Stimulated activated CD4-positive, alpha-beta T cell treated with anti-CD3 and anti-CD28 coated beads, TNF-alpha, amount 100 ng/mL, for 24 hours (primary cell): ENCODE measurements at places on chromosomes 1 and 21.

- DNase-seq: no peak
These were observed 105.9 kb downstream of the SIPA1L2 start for GRCh38 chr1:232524056-232524455.

GRCh38 chr1:230808281-230808872, 59.9 kb downstream of the C1orf198 start:
- DNase-seq: no peak

GRCh38 chr1:197464044-197464443, 196.0 kb downstream of the CRB1 start:
- DNase-seq: no peak

GRCh38 chr21:43937891-43938309, 72.9 kb downstream of the AGPAT3 start:
- no peak for DNase-seq

GRCh38 chr1:201792534-201793305, 36.2 kb upstream of the IPO9 start:
- peak; percentile 31 for DNase-seq

- no peak for DNase-seq
These were observed 435.9 kb upstream of the PRMT6 start for GRCh38 chr1:106620521-106620954.
